NCI-H774 (cell line): ENCODE measurements at places on chromosomes 6 and 20.

DNA sequence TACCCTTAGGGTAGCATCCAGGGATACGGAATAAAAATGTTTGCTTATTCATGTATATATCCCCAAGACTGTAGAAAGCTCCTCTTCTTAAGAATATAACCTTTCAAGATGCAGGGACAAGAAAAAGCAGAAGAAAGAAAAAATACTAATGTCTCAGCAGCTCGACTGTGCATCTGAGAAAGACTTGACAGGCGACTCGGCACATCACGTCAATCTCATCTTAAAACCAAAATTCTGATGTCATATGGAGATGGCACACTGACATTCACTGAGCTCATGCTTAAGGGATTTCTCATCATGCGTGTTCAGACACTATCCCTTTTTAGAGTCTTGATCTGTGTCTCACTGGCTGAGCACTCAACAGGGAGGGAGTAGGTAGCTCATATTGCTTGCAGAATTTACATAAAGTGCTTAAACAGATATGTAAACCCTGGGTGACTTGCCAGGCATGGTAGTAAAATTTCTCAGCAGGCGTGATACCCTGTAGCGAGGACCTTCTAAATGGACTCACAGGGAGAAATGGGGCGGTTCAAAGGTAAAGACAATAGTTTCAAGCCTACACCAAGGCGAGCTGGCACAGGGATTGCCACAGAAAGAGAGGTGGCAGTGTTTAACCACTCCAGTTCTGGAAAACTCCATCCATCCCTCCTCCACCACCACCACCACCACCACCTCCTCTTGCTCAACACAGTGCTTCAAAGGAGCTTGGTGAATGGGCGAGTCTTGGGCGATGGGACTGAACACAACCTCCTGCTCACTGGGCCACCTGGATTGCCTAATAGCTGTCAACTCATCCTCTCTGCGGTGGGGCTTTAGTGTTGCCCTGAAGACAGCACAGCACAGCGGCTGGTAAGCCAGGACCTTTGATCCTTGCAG, 330.5 kb downstream of the TFAP2A start:
- no peak for DNase-seq

GRCh38 chr6:106849676-106850332, 124.7 kb downstream of the CD24 start:
- no peak for DNase-seq

DNA sequence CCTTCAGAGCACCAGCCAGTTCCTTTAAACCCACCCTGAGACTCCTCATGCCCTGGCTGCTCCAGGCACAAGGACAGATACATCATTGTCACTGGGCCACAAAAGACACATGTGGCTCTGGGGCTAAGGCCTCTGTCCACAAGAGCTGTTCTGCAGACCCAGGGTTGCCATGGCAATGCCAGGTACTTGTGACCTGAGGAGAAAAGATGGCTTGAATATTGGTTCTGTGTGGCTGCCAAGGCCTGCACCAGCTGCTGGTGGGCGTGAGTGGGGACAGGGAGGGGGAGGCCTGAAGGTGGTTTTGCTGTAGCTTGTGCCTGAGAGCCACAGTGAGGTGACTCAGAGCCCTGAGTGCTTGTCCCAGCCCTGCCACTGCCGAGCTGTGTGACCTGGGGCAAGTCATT, 31.8 kb downstream of the SAYSD1 start:
- DNase-seq: peak; percentile 56

- DNase-seq: no peak
These were observed 295.5 kb upstream of the JARID2 start for GRCh38 chr6:14950103-14950969.

DNA sequence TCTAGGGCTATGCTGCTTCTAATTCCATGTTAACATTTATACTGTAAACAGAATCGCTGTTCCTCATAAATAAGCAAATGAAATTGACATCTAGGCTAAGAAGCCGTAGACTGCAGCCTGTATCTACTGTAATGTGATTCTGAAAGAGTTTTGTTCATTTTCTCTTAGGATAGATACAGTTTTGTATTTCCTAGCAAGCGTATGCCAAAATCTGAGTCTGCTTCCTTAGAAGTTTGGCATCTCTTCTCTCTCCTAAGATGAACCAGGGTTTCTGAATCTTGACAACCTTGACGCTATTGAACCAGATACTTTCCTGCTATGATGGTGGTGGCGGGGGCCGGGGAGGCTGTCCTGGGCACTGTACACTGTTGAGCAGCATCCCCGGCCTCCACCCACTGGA, 198.0 kb downstream of the TSHZ2 start:
- no peak for DNase-seq

- no peak for DNase-seq
These were observed 317.6 kb upstream of the TSHZ2 start for GRCh38 chr20:52654567-52654966.

GRCh38 chr6:38573801-38574395, 65.8 kb downstream of the BTBD9 start:
- DNase-seq: no peak

DNA sequence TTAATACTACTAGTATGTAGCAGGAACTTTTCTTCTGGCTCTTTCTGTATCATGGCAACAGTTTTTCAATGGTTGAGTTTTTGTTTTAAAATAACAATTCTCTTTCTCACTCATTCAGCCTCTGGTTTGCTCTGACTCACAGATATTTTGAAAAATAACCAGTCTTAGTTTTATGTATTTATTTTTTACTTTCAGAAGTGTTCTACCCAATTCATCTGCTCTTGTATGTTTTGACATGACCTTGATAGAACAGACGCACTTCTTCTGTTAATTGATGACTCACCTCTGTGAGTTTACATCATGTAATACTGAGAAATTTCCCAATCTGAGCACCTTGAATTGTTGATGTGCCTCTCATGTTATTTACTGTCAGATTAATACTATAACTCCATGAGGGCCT, 178.9 kb downstream of the SASH1 start:
- DNase-seq: no peak

DNA sequence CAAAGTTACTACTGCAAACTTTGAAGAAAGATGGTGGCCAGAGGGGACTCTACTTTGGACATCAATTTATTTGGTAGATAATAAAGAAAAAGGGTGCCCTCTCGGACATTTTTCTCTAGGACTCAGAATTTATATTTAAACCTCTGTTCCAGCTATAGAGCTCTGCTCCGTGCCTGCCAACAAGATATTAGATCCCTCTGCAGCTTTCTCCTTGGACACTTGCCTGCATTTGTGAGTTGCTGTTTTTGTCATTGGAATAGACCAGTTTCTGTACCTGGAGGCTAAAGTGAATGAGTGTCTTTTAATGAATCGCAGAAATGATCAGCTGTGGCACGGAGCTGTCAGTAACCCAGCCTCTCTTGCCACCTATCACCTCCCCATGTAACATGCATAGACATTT, 253.5 kb downstream of the NRN1 start:
- no peak for DNase-seq

DNA sequence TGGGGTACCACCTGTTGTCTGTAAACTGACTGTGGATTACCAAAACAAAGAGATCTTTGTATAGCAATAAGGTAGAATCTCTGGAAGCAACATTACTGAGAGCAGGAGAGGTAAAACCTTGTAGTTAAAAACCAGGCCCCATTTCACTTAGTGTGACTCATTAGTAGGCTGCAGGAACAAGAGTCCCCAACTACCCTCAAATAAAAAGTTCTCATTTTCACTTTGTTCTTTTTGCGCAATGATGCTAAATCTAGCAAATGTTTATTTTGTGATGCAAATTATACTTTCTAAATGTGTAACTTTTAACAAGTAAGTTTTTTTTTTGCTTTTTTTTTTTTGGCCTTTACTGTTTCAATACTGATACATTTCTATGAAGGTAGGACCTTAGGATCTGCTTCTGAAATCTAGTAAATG, 67.1 kb downstream of the ESF1 start:
- DNase-seq: no peak

GRCh38 chr6:44102527-44102926, 24.7 kb downstream of the MRPL14 start:
- DNase-seq: no peak
